ENCODE measurements at places on chromosomes 5 and 9.

- no peak for DNase-seq
Observed at GRCh38 chr5:39205550-39205949, 13.8 kb downstream of the FYB1 start.

- DNase-seq = no peak
Observed at GRCh38 chr5:152405145-152405544, at the start of gene NMUR2. NMUR2 (minus strand) TSS chr5:152405279; CDS start chr5:152405113, 166 bp downstream.

DNA sequence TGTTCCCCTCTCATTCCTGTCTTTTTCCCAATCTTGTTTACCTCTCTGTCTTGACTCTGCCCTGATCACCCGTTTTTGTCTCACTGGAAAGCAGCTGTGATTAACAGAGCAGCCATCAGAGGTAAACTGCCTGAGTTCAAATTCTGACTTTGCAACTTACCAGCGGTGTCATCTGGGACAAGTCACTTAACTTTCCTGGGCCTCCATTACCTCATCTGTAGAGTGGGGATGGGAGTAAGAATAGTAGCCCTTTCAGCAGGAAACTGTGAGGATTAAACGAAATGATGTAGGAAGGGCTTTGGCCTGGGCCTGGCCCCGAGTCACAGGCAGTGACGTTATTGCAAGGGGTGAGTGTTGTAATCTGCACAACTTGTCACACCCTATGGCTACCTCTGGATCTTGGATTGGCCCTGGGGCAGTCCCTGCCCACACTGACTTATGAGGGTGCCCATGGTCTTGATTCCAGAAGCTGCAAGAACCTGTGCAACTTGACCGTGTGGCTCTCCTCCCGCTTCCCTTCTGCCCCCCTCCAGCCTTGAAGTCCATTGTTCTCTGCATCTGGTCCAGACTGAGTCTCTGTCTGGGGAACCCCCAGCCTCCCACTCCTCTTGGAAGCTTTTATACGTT is 657 bp upstream of the PCDH12 start:
- DNase-seq = no peak

- peak; percentile 35 for DNase-seq
Observed at GRCh38 chr9:91395553-91396471, 27.8 kb downstream of the NFIL3 start.
